ENCODE measurements at places on chromosomes 1 and 21.

GRCh38 chr1:165060285-165060793, 296.2 kb downstream of the LMX1A start:
- no peak for DNase-seq

- no peak for DNase-seq
Observed at GRCh38 chr1:84497631-84498275, 8.4 kb upstream of the SPATA1 start.

DNA sequence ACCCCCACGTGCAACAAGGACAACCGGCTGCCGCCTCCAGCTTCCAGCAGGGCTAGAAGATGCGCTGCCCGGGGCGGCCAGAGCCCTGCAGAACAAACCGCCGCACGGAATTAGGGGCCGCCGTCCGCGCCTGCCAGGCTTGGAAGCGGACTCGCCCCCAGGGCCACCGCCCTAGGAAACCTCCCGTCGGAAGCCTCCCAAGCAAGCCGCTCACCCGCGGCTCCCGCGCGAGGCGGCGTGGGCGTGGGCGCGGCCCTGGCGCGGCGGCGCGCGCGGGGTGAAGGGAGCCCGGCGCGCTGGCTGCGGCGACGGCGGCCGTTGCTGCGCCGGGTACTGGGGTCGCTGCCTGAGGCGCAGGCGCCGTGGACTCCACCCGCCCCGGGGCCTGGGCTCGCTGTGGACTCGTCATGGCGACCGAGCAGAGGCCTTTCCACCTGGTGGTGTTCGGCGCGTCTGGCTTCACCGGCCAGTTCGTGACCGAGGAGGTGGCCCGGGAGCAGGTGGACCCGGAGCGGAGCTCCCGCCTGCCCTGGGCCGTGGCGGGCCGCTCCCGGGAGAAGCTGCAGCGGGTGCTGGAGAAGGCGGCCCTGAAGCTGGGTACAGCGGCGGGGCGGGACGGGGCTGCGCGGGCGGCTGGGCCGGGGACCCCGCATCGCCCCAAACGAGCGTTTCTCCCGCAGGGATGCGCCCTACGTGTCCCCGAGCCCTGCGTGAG, at the start of gene SCCPDH:
SCCPDH (plus strand) TSS at position 394 of the 715 bp plus-strand sequence; CDS start at position 408, 14 bp downstream.
- peak; percentile 70 for DNase-seq

- DNase-seq = no peak
Observed at GRCh38 chr1:32329931-32330466, 6.0 kb downstream of the MARCKSL1 start.

DNA sequence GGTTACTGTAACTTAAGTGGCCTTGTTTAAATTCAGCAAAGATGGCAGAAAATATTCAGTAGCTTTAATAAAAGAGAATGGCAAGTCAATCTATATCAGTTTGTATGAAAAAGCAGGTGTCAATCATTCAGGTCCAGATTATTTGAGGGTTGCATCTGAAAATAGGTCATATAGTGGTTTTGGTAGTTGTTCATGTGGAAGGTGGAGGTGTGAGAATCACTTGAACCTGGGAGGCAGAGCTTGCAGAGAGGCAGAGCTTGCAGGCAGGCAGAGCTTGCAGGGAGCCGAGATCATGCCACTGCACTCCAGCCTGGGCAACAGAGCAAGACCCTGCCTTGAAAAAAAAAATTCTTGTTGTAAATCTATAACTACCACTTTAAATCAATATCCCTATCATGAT, 88.6 kb downstream of the ZSWIM5 start:
- no peak for DNase-seq

- no peak for DNase-seq
Observed at GRCh38 chr1:245255783-245256182, 101.0 kb downstream of the KIF26B start.

GRCh38 chr1:202192770-202193613, 607 bp upstream of the LGR6 start:
- DNase-seq = peak; percentile 45

DNA sequence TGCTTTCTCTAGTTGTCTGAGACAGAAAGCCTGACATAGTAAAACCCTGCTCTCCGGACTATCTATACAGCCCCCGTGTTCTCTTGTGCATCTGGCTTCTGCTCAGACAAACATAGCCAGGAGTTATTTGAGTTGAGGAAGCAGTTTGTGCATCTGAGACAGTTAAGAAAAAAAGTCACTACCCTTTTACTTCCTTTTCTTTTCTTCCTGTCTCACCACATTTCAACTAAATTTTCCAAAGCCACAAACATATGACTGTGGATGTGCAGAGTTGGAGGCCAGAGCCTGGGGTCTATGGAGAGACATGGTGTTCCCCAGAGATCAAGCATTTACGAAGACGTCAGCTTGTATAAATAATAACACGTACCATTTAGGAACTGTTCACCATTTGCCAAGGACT, 158.5 kb upstream of the FGGY start:
- DNase-seq = no peak

GRCh38 chr1:28239004-28239403, 3.1 kb downstream of the ATP5IF1 start:
- DNase-seq = no peak

Measured in stimulated activated CD4-positive, alpha-beta T cell treated with anti-CD3 and anti-CD28 coated beads, Interleukin-4, amount 100 ng/mL, for 48 hours (primary cell).